ENCODE measurements at places on chromosomes 4 and X.

GRCh38 chr4:115834441-115834840 is 721.0 kb upstream of the NDST4 start:
- DNase-seq: no peak

GRCh38 chr4:762211-763190 is 56.9 kb downstream of the PCGF3 start:
- DNase-seq: no peak

DNA sequence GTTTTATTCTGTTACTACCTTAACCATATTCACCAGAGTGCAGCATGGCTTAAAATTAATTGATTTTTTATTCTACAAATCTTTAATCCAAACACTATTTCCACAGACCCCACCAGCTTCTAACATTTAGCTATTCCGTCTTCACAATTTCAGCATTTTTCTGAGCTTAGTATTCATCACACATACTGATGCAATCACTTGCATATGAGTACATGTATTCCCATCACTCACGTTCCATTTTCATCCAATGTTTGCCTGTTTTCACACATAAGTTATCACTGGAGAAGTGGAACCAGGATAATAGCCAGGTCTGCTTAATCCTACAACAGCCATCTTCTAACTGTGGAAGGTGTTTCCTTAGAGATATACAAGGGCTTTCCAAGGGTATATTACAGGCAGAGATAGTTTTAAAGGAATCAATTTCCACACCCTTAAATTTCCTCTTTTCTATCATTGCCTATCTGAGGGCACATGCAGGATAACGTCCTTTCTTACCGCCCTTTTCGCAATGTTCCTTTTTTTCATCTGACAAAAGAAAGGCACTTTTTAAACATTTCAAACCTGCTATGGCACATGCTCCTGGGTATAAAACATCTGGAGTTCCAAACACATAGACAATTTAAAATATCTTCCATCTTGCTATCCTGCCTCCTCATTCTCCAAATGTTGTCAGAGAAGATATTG is 115.8 kb downstream of the CORIN start:
- no peak for DNase-seq

DNA sequence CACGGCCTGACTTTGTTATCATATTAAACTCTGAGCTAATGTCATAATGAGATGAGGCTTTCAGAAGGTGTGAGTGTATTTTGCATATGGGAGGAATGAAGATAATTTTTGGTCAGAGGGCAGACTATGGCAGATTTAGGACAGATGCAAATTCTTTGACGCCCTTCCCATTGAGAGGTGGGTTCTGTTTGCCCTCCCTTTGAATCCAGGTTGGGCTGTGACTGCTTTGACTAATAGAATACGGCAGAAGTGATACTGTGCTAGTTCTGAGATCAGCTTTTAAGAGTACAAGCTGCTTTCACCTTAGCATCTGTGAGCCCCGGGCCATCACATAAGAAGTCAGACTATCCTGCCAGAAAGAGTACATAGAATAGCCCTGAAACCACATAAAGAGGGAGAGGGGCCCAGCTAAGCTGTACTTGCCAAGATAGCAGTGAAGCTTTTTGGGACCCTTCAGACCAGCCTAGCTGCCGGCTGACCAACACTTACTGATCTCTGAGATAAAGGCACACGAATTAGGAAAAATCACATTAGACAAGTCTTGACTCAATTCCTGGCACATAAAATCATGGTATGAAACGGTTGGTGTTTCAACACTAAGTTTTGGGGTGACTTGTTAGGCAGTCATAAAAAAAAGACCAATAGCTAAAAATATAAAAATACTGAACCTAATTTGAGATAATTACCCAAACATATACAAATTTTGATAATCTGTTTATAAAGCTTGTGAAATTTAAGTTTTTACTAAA is 166.7 kb upstream of the SH3RF1 start:
- no peak for DNase-seq
